ENCODE measurements at places on chromosomes 3 and 15. TPM values are rescaled to one million over a fixed set of nuclear protein-coding genes. Genes with fewer than 3 reads are reported as not detected.

The ADGRG7 gene
- polyA plus RNA-seq: not detected

- DNase-seq: peak; percentile 96
- H3K4me1 ChIP-seq: peaks cover 48% of the 10 kb centered on the region
- H3K36me3 ChIP-seq: no peaks in the 10 kb centered on the region
- peak overlapping the region; percentile 84 for H3K27ac ChIP-seq
- H3K27me3 ChIP-seq: no peaks in the 10 kb centered on the region
- H3K4me3 ChIP-seq: peak overlapping the region; percentile 11
Measured at GRCh38 chr15:55279746-55280351, 9.8 kb downstream of the RAB27A start.

GRCh38 chr15:70789213-70789612 is 25.9 kb upstream of the UACA start:
- H3K27ac ChIP-seq: no peak overlapping the region
- no peak for DNase-seq
- H3K36me3 ChIP-seq: no peaks in the 10 kb centered on the region
- no peaks in the 10 kb centered on the region for H3K27me3 ChIP-seq
- no peak overlapping the region for H3K4me3 ChIP-seq

DNA sequence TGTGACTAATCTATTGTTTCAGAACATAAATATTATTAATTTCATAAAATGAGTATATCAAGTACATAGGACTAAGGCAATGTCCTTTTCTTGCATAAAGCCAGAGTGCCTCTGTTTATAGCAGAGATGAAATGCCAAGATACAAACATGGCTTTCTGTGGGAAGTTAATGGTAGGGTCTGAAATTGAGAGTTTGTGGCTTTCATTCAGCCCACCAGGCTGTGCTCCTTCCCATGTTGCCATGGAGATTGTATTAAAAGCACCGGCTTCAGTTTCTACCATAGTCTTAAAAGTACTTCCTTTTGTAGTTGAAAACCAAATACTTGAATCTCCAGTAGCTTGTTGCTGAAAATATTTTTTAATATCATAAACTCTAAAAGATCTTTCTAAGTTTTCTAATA is 114.0 kb downstream of the LRRC28 start:
- H3K4me3 ChIP-seq: no peak overlapping the region
- H3K27me3 ChIP-seq: no peaks in the 10 kb centered on the region
- peak; percentile 57 for DNase-seq
- H3K27ac ChIP-seq: no peak overlapping the region
- peaks cover 18% of the 10 kb centered on the region for H3K4me1 ChIP-seq

GRCh38 chr3:127698691-127699415 is 26.1 kb downstream of the ABTB1 start:
- no peak overlapping the region for H3K4me3 ChIP-seq
- no peak for DNase-seq

- H3K4me1 ChIP-seq: peaks cover 44% of the 10 kb centered on the region
- H3K27me3 ChIP-seq: no peaks in the 10 kb centered on the region
- H3K27ac ChIP-seq: no peak overlapping the region
- H3K36me3 ChIP-seq: no peaks in the 10 kb centered on the region
- H3K4me3 ChIP-seq: no peak overlapping the region
Measured at GRCh38 chr3:178673529-178673928, 137.3 kb downstream of the KCNMB2 start.
